Body of pancreas (tissue), 4 donors: ENCODE measurements at places on chromosomes 6 and 20. TPM values are rescaled to one million over a fixed set of nuclear protein-coding genes. Genes with fewer than 3 reads are reported as not detected.

RIPOR3 gene
- 2.3 TPM for total RNA-seq

APCDD1L gene
- total RNA-seq, result not detected

OXT gene
- total RNA-seq, result not detected

RUNX2 gene
- total RNA-seq, result 0.33 TPM

DNA sequence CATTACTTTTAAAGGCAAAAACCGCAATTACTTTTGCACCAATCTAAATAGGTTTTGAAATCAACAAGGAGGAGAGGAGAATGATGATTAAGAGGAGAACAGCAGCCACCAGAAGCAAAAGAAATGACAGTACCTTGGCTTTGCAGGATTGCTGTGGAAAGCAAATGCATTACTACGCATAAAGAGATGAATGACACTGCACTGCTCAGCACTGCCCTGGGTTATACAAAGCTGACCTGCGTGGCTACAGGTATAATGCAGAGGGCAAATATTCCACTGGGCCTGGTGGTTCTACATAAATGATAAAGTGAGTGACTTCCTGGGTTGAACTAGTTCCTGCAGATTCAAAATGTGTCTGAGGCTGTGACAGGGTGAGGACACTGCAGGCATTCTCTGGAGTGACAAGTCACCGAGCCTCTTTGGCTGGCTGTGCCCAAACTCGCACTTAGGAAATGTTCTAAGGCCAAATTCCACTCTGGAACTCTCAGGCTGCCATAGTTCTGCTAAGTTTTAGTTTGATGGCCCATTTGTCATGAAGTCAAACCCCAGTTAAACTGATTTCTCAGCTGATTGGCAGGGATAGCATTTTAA is 78.6 kb downstream of the INSM1 start:
- H3K27ac ChIP-seq, result no peak overlapping the region
- no peak overlapping the region for H3K4me3 ChIP-seq
- no peaks in the 10 kb centered on the region for H3K27me3 ChIP-seq
- peaks cover under 1% of the 10 kb centered on the region for H3K4me1 ChIP-seq
- DNase-seq, result no peak

DNA sequence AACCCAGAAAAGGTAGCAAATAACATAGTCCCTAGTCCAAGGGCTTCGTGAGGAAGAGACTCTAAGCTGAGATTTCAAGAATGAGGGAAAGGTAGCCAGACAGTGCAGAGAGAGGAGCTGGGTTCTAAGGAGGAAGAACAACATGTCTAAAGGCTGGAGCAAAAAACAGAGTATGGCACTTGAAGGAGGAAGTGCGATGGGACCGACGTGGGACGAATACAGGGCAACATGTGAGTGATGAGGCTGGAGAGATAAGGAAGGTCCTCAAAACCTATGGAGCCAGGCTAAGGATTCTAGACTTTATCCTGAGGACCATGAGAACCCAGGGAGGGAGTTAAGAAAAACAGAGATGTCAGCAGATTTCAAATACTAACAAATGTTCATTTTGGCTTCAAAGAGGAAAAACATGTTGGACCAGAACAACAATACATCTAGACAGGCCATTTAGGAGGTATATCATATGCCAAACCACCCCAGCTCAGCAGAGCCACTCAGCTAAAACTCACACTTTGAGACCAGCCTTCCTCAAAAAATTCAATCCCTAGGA is 17.5 kb downstream of the ATXN1 start:
- no peak overlapping the region for H3K4me3 ChIP-seq
- H3K27me3 ChIP-seq, result no peaks in the 10 kb centered on the region

- H3K4me3 ChIP-seq, result no peak overlapping the region
- H3K36me3 ChIP-seq, result no peaks in the 10 kb centered on the region
- H3K27ac ChIP-seq, result no peak overlapping the region
- DNase-seq, result peak; percentile 66
- H3K27me3 ChIP-seq, result no peaks in the 10 kb centered on the region
These were observed 59.9 kb upstream of the MAP7 start for GRCh38 chr6:136609873-136610706.

DNA sequence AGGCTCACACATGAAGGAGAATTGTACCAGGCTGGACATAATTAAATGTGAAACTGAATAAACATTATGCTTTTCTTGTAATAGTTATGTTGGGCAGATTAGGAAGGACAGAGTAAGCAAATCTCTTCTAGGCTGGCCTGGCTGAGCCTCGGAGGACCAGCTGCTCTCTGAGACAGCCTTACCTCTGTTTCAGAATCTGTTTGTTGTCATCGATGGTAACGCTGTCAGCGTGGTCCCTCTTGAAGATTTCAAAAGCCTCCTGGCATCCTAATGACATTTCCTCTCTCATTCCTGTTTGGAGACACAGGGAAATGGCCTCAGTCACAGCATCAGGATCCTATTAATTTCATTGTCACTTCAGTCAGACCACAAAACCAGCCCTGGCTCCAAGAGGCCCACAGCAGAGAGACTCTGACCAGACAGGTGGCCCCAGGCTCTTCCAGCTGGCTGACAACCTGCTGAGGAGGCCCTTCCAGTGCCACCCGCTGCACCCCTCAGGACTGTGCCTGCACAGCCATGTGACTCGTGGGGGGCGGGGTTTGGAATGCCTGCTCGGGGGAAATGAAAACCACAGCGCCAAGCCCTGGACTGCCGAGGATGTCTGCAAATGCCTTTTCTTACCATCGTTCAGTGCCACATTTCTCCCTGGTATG is 108.5 kb upstream of the KCNK16 start:
- no peaks in the 10 kb centered on the region for H3K27me3 ChIP-seq
- peak; percentile 26 for DNase-seq
- H3K4me3 ChIP-seq, result no peak overlapping the region
- no peak overlapping the region for H3K27ac ChIP-seq

- no peaks in the 10 kb centered on the region for H3K27me3 ChIP-seq
- H3K27ac ChIP-seq, result no peak overlapping the region
- DNase-seq, result no peak
- peaks cover 5% of the 10 kb centered on the region for H3K4me1 ChIP-seq
- no peak overlapping the region for H3K4me3 ChIP-seq
- H3K36me3 ChIP-seq, result no peaks in the 10 kb centered on the region
These were observed 47.9 kb upstream of the ARID1B start for GRCh38 chr6:156729248-156729647.

DNA sequence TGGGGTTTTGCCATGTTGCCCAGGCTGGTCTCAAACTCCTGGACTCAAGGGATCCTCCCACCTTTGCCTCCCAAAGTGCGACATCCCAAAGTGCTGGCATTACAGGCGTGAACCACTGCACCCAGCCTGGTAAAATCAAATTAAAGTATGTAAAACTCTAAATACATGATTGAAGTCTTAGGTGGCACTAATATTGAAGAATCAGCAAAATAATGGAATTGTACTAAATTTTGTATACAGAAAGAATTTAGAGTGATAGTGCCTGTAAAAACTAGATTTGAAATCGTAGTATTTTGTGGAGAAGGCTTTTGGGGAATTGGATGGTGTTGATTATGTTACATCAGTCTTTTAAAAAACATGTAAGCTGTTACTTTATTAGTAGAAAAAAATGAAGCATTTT is 10.0 kb upstream of the PRDM1 start:
- no peaks in the 10 kb centered on the region for H3K4me1 ChIP-seq
- H3K36me3 ChIP-seq, result no peaks in the 10 kb centered on the region
- DNase-seq, result no peak
- no peaks in the 10 kb centered on the region for H3K27me3 ChIP-seq
- no peak overlapping the region for H3K4me3 ChIP-seq

DNA sequence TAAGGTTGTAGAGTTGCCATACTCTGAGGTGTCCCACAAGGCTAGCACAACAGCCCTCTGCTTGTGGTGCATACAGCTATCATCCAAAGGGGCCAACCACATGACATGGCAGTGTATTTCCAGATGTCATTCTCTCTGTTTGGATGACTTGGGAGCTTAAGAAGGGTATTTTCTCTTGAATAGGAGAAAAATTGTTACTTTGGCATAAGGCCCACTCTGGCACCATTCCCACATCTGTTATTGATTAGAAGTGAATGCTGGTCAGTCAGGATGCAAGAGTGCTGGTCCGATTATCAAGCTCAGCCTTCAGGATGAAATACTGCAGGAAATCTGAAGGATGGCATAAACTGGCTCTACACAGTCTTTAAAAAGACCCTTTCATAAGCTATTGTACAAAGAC is 83.6 kb upstream of the C20orf144 start:
- DNase-seq, result no peak
- H3K4me3 ChIP-seq, result no peak overlapping the region
- H3K4me1 ChIP-seq, result peaks cover 5% of the 10 kb centered on the region
- H3K27ac ChIP-seq, result no peak overlapping the region

- no peak overlapping the region for H3K27ac ChIP-seq
- no peaks in the 10 kb centered on the region for H3K36me3 ChIP-seq
- peaks cover 9% of the 10 kb centered on the region for H3K4me1 ChIP-seq
- no peak overlapping the region for H3K4me3 ChIP-seq
- H3K27me3 ChIP-seq, result no peaks in the 10 kb centered on the region
These were observed 46.1 kb upstream of the MTRF1L start for GRCh38 chr6:153048631-153049030.

GRCh38 chr20:37903317-37904007 is 535 bp downstream of the VSTM2L start:
- peaks cover 13% of the 10 kb centered on the region for H3K4me1 ChIP-seq
- no peaks in the 10 kb centered on the region for H3K27me3 ChIP-seq
- H3K4me3 ChIP-seq, result no peak overlapping the region
- no peaks in the 10 kb centered on the region for H3K36me3 ChIP-seq
- no peak overlapping the region for H3K27ac ChIP-seq

DNA sequence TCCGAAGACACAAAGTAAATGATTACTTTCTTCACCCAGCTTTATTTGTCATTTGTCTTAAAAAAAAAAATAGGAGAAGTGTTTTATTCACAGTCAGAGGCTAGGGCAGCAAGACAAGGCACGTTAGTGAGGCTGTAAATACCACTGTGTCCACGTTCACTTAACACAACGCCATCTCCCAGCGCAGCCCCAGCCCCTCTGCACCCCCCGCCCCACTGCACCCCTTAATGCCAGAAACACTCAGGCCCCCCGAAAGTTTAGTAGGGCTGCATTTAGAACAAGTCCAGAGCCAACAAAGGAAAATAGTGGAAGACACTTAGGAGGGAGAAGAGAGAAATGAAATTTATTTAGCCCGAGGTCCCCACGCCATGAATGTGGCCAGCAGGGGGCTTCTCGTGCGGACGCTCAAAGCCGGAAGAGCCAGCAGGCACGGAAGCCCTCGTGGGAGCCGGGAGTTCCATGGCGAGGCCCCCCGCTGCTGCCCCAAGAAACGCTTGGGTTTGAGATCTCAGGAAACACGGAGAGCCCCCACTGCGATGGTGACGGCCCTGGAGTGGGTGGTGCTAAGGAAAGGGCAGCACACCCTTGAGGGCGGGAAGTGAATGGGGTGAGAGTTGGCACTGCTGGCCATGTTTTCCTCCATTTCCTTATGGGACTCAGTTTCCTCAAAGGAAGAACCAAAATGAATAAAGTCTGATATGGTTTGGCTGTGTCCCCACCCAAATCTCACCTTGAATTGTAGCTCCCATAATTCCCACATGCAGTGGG is 50.2 kb downstream of the IYD start:
- peak; percentile 65 for DNase-seq
- H3K27me3 ChIP-seq, result no peaks in the 10 kb centered on the region
- no peaks in the 10 kb centered on the region for H3K36me3 ChIP-seq
- H3K4me1 ChIP-seq, result peaks cover 4% of the 10 kb centered on the region

- H3K27me3 ChIP-seq, result no peaks in the 10 kb centered on the region
- H3K4me1 ChIP-seq, result no peaks in the 10 kb centered on the region
- H3K4me3 ChIP-seq, result no peak overlapping the region
- no peak for DNase-seq
These were observed 62.7 kb upstream of the SYNDIG1 start for GRCh38 chr20:24406750-24407149.

DNA sequence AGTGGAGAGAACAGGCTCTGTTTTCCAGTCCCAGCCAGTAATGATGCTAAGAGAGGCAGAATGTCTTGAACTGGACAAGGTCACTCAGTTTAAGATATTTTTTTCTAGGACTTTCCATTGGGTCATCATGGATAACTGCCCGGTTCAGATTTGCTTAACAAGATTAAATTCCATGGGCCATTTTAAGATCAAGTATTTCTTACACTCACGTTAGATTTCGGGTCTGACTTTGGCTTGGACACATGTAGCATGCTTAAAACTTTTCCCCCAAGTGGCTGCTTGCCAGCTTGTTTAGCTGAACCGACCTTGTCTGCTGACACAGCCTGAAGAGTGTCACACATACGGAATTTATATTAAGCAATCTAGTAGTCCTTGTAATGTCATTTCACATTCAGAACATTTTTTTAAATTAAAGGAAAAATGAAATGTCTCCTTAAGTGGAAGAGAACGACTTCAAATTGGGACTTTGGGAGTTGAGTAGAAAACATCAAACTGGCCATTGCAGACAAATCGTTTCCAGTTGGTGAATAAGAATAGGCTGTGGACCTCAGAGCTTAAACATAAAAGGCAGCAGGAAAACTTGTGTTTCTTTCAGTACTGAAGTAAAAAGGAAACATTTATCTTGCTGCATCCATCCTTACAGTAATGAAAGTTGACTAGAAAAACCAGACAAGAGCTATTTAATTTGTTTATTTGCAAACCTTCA is 29.0 kb downstream of the ARMC2 start:
- H3K36me3 ChIP-seq, result no peaks in the 10 kb centered on the region
- H3K4me3 ChIP-seq, result no peak overlapping the region
- peaks cover 8% of the 10 kb centered on the region for H3K4me1 ChIP-seq
- H3K27ac ChIP-seq, result no peak overlapping the region
- DNase-seq, result peak; percentile 55
- H3K27me3 ChIP-seq, result no peaks in the 10 kb centered on the region

GRCh38 chr6:160265869-160266476 is 7.4 kb upstream of the SLC22A2 start:
- no peak overlapping the region for H3K27ac ChIP-seq
- H3K4me3 ChIP-seq, result no peak overlapping the region
- no peak for DNase-seq
- no peaks in the 10 kb centered on the region for H3K27me3 ChIP-seq
- no peaks in the 10 kb centered on the region for H3K4me1 ChIP-seq

DNA sequence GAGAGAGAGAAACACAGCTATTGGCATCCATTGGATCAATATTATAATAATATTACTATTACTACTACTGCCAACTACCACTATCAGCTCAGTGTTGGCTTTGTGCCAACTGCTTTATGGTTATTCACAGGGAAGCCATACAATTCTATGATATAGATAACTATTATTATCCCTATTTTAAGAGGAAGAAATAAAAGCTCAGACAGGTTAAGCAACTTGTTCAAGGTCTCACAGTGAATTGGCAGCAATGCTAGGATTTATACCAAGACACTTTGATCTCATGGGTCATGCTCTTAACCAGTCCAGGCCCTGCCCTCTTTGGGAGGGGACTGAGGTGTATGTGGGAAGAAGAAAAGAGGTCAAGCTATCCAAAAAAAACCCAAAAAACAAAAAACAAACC is 82.0 kb upstream of the TRAF3IP2 start:
- no peaks in the 10 kb centered on the region for H3K27me3 ChIP-seq
- H3K27ac ChIP-seq, result no peak overlapping the region
- peaks cover 16% of the 10 kb centered on the region for H3K4me1 ChIP-seq

GRCh38 chr20:49479785-49480184 is 2.7 kb downstream of the KCNB1 start:
- no peak overlapping the region for H3K27ac ChIP-seq
- peaks cover 22% of the 10 kb centered on the region for H3K4me1 ChIP-seq
- no peak overlapping the region for H3K4me3 ChIP-seq
- no peaks in the 10 kb centered on the region for H3K36me3 ChIP-seq
- DNase-seq, result no peak
- H3K27me3 ChIP-seq, result peaks cover 14% of the 10 kb centered on the region

- no peak for DNase-seq
- no peaks in the 10 kb centered on the region for H3K27me3 ChIP-seq
- H3K4me3 ChIP-seq, result no peak overlapping the region
- peaks cover 28% of the 10 kb centered on the region for H3K4me1 ChIP-seq
- no peaks in the 10 kb centered on the region for H3K36me3 ChIP-seq
These were observed 607.3 kb upstream of the CITED2 start for GRCh38 chr6:139981768-139982181.

GRCh38 chr20:17141568-17141967 is 85.3 kb upstream of the PCSK2 start:
- no peaks in the 10 kb centered on the region for H3K4me1 ChIP-seq
- no peak overlapping the region for H3K4me3 ChIP-seq
- H3K36me3 ChIP-seq, result no peaks in the 10 kb centered on the region
